Lung (tissue), 17 donors: ENCODE measurements at places on chromosomes 3 and 15.

DNA sequence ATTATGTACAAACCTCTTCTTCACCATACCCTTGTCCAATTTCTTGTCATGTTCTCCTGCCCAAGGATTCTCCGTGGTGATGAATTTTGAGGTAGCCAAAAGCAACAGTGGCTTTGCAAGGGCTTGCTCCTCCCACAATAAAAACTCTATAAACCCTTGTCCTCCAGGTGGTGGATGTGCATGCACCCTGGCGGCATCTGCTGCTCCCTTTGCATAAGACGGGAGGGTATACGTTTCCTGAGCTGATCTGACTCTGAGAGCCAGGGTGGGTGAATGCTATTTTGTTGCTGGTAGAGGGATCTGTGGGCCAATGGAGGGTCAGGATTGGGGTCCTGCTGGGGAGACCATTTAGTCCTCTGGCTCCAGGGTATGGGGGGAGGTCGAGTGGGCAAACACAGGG lies 5.4 kb downstream of the DNAH1 start:
- H3K27me3 ChIP-seq, result no peaks in the 10 kb centered on the region
- no peak for DNase-seq
- H3K27ac ChIP-seq, result no peak overlapping the region

DNA sequence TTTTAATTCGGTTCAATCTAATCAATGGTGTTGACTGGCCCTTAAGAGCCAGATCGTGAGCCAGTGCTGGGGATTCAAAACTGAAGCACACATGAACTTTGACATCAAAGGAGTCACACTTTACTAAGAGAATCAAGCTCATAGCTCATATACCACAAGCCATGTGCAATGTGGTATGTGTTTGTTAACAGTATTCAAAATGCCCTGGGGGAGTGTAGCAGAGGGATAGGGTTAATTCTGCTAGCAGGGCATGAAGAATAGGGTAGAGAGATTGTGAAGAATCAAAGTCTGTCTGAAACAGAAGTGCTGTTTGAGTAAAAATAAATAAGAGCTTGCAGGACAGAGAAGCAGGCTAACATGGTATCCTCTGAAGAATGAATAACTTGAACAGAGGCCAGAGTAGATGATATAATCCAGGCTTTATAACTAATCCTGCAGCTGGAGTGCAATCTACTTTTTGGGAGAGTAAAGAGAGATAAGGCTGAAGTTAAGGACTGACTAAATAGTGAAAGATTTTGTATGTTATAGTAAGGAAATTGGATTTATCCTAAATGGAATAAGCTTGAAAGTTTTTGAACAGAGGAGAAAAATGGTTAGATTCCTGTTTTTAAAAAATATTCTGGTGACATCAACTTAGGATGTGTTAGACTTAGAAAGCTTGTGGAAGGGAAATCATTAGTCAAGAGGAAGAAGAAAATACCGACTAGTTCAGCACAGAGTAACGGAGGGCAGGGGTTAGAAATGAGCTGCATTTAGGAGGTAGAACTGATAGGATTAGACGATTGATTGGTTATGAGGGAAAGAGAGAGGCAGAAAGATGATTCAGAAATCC lies 292.0 kb downstream of the NFKBIZ start:
- H3K36me3 ChIP-seq, result no peaks in the 10 kb centered on the region
- DNase-seq, result peak; percentile 47
- H3K4me1 ChIP-seq, result no peaks in the 10 kb centered on the region

- no peaks in the 10 kb centered on the region for H3K4me1 ChIP-seq
- no peaks in the 10 kb centered on the region for H3K27me3 ChIP-seq
- no peak for DNase-seq
- no peak overlapping the region for H3K27ac ChIP-seq
- no peak overlapping the region for H3K4me3 ChIP-seq
- H3K36me3 ChIP-seq, result no peaks in the 10 kb centered on the region
Observed at GRCh38 chr3:193225302-193226125, 15.5 kb upstream of the PLAAT1 start.

DNA sequence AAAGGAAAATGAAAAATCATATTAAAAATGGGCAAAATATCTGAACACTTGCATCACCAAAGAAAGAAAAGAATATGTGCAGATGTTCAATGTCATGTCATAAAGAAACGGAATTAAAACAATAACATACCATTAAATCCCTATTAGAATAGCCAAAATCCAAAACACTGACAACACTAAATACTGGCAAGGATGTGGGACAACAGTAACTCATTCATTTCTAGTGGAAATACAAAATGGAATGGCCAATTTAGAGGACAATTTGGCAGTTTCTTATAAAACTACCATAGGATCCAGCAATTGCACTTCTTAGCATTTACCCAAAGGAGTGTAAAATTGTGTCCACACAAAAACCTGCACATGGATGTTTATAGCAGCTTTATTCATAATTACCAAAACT lies 542.5 kb upstream of the UBE2E2 start:
- H3K36me3 ChIP-seq, result no peaks in the 10 kb centered on the region
- no peaks in the 10 kb centered on the region for H3K27me3 ChIP-seq
- H3K4me1 ChIP-seq, result peaks cover 7% of the 10 kb centered on the region

DNA sequence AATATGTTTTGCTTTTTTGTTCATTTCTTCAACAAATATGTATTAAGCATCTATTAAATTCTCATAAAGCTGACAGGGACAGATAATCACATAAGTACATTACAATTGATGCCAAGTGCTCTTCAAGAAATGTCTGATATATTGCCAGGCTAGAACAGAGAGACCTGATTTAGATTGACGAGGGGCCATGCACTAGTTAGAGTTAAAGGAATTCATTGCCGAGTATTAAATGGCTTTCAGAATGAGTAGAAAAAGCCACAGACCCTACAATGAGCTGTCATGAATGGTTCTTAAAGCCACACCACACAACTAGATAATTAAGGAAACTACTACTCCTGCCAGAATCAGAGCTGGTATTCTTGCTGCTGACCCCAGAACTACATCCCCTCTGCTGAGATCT lies 250.2 kb upstream of the MME start:
- no peak overlapping the region for H3K27ac ChIP-seq
- H3K4me1 ChIP-seq, result peaks cover 9% of the 10 kb centered on the region
- no peaks in the 10 kb centered on the region for H3K36me3 ChIP-seq
- peak; percentile 81 for DNase-seq
- no peaks in the 10 kb centered on the region for H3K27me3 ChIP-seq

DNA sequence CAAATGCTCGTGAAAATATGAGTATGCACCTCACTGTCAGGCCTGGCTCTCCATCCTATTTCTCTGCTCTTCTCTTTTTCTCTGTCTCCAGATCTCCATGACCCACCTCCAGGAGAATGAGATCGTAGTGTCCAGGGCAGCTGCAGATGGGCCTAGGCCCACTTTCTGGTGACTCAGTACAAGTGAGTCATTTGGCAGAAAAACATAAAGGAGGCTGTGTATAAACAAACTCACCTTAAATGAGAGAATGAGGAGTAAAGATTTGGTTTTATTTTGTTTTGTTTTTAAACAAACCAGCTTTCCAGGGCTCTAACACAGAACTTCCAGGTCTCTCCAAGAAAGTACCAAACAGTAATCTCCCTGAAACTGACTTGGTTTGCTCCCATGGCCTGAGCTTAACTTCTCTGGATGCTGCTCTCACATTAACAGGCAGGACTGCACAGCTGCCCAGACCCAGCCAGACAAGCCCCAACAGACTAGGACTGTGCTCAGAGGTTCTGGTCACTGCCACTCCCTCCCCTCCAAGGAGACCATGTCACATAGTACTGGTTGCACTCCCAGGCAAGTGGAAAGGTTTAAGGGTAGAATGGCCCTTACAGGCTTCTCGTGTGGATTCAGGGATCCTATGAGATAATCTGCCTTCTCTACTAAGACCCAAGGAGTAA lies 1.5 kb upstream of the HEG1 start:
- H3K36me3 ChIP-seq, result no peaks in the 10 kb centered on the region
- H3K4me1 ChIP-seq, result peaks cover 28% of the 10 kb centered on the region
- DNase-seq, result no peak
- H3K27ac ChIP-seq, result no peak overlapping the region
- no peak overlapping the region for H3K4me3 ChIP-seq
- no peaks in the 10 kb centered on the region for H3K27me3 ChIP-seq

DNA sequence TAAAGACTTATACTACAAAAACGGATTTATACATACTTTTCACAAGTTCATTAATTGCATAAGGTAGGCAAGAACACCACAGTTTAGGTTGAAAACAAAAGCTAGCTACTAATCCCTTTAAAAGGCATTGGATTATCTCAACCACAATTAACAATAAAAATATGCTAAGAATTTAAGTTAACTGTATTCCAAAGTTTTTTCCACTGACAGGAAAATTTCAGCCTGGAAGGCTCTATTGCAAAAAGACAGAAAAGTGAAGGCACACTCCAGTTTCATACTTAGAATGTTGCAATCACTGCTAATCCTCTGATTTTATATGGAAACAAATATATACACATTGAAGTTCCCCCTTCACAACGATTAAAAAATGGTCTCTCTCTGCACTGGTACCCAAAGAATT lies 71.5 kb downstream of the TJP1 start:
- no peaks in the 10 kb centered on the region for H3K27me3 ChIP-seq
- H3K4me3 ChIP-seq, result no peak overlapping the region
- no peak overlapping the region for H3K27ac ChIP-seq
- peaks cover 6% of the 10 kb centered on the region for H3K36me3 ChIP-seq
- H3K4me1 ChIP-seq, result peaks cover 2% of the 10 kb centered on the region
- DNase-seq, result no peak

DNA sequence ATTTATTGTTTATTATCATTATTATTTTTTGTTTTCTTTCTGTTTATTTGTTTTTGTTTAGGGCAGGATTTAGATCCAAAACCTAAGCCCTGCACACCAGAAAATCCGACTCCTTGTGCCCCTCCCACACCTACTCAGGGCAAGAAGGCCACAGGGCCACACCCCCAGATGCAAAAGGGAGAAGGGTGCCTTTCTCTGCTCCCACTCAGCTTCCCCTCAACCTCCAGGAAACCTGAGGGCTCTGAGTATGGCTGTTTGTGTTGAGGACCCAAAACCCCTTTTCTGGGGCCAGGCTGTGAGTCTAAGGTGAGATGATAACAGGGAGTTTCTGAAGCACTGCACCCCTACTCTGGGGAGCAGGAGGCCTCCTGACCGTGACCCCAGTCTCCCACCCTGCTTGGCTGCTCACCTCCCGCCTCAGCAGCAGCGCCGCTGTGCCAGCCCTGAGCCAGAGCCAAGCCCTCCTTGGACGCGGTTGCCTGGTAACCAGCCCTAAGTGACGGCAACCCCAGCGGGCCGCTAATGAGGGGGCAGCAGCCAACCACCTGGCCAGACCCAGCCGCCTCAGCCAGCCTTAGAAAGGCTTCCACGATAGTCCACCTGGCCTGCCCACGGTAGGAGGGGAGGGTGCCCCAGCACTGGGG lies 6.4 kb upstream of the C15orf39 start:
- no peaks in the 10 kb centered on the region for H3K27me3 ChIP-seq
- peak; percentile 74 for DNase-seq
- no peaks in the 10 kb centered on the region for H3K4me1 ChIP-seq
- H3K27ac ChIP-seq, result no peak overlapping the region
- no peaks in the 10 kb centered on the region for H3K36me3 ChIP-seq

DNA sequence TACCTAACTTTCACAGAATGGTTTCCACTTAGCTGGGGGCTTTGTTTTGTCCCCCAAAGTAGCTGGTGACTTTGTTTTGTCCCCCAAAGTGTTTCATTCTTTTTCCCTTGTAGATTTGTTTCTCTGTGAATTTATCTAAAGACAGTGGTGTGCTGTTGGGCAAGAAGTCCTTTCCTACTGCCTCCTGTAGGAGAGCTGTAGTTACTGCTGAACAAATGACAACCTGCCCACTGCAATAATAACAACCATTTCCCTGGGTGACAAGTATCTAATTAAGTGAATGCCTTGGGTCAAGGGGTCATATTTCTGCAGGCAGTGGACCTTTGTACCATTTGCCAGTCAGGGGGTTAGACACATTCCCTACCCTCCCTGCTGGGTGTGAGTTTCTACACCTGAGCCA lies 125.4 kb upstream of the BFSP2 start:
- no peaks in the 10 kb centered on the region for H3K4me1 ChIP-seq
- H3K4me3 ChIP-seq, result no peak overlapping the region
- no peaks in the 10 kb centered on the region for H3K36me3 ChIP-seq

- no peaks in the 10 kb centered on the region for H3K36me3 ChIP-seq
- no peaks in the 10 kb centered on the region for H3K27me3 ChIP-seq
- peak; percentile 37 for DNase-seq
- H3K27ac ChIP-seq, result no peak overlapping the region
Observed at GRCh38 chr3:149589332-149589731, 68.5 kb downstream of the WWTR1 start.

GRCh38 chr3:28698706-28699105 lies 350.1 kb upstream of the AZI2 start:
- no peak overlapping the region for H3K4me3 ChIP-seq
- H3K36me3 ChIP-seq, result no peaks in the 10 kb centered on the region
- H3K27me3 ChIP-seq, result no peaks in the 10 kb centered on the region
- H3K27ac ChIP-seq, result no peak overlapping the region
- no peaks in the 10 kb centered on the region for H3K4me1 ChIP-seq

DNA sequence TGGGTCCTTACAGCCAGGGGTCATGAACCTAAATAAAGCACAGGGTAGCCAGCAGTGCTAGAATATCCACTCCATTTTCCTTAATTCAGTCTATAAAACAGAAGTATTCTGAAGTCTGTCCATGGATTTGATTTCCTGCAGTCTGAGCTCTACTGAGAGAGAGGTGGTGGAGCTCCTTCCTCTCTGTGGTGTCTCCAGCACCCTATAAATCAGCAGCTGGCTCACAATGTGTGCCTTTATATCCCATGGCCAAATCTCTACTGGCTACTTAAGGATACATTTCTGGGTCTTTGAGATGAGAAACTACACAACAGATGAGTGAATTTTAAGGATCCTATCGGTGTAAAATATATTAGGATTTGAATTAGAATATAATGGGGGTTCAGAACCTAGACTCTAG lies 339.9 kb upstream of the RBMS3 start:
- DNase-seq, result peak; percentile 31
- H3K27ac ChIP-seq, result no peak overlapping the region
- H3K27me3 ChIP-seq, result no peaks in the 10 kb centered on the region
- H3K4me1 ChIP-seq, result peaks cover 15% of the 10 kb centered on the region

- DNase-seq, result no peak
- H3K36me3 ChIP-seq, result no peaks in the 10 kb centered on the region
- no peaks in the 10 kb centered on the region for H3K27me3 ChIP-seq
- H3K4me1 ChIP-seq, result no peaks in the 10 kb centered on the region
Observed at GRCh38 chr3:149316437-149316836, 17.0 kb downstream of the TM4SF18 start.

DNA sequence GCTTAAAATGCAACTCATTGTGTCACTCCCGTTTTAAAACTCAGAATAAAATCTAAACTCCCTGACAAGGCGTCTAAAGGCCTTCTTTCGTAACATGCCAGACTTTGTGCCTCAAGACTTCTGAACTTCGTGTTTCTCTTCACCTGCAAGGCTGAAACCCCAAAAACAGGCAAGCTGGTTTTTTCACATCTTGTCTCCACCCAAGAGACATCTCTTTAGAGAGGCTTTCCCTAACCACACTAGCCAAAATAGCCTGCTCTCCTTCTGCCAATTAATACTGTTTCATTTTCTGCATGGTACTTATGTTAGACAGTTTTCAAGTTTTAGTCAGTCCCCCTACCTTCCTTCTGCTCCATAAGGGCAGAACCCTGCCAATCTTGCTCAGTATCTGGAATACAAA lies 41.6 kb downstream of the RAF1 start:
- peaks cover 2% of the 10 kb centered on the region for H3K4me1 ChIP-seq
- no peaks in the 10 kb centered on the region for H3K27me3 ChIP-seq
- no peaks in the 10 kb centered on the region for H3K36me3 ChIP-seq
- H3K4me3 ChIP-seq, result no peak overlapping the region
- peak overlapping the region; percentile 45 for H3K27ac ChIP-seq
